Psoas muscle (tissue), 8 donors: ENCODE measurements at places on chromosomes 1 and 21. TPM values are rescaled to one million over a fixed set of nuclear protein-coding genes. Genes with fewer than 3 reads are reported as not detected.

Gene SYDE2
- total RNA-seq: 5.0 TPM

Gene CFHR1
- not detected for total RNA-seq

DNA sequence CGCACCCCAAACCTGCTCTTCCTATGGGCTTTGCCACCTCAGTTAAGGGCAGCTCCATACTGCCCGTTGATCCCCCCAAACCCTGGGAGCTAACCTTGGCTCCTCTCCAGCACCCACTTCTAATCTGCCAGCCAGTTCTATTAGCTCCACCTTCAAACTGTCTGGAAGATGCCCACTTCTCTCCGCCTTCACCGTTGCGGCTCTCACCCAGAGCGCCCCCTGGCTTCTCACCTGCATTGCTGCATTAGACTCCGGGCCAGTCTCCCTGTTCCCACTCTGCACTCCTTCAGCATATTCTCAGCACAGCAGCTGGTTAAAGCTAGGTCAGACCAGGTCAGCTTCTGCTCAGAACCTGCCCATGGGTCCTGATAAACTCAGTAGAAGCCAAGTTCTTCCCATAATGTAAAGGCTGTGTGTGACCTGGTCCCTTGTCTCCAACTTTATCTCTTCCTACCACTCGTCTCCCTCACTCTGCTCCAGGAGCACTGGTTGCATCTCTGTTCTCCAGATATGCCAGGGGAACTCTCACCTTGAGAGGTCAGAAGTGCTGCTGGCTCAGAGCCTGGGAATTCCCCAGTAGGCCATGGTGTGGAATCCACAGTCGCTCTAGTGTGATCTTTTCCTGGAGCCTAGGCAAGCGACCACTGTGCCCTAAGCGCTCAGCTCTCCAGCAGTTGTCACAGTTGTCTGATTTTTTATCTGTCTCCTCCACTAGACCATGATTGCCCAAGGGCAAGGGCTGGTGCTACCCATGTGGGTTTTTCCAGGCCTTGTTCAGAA is 150.3 kb downstream of the HMGB4 start:
- DNase-seq: no peak

GRCh38 chr21:25464275-25464674 is 143.0 kb downstream of the MRPL39 start:
- no peak for DNase-seq

DNA sequence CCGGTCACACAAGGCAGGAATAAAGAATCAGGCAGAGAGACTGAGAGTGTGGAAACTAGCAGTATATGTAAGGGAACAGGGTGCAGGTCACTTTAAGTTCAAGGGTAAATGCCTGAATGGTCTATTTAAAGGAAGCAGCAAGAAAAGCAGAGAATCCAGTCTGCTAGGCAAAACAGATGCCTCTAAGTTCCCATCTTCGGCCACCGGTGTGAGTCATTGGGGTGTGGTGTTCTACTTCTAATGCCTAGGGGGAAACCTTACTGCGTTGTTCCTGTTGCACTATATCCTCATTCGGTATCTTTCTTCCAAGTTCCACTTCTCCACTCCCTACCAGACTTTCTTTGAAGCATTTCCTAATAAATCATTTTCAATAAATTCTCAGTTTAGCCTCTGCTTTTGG is 259.9 kb downstream of the HHIPL2 start:
- no peak for DNase-seq
